ENCODE measurements at places on chromosomes 6 and 20.
A peak's percentile ranks its signal among the peaks of the same experiment; 100 is the strongest.

DNA sequence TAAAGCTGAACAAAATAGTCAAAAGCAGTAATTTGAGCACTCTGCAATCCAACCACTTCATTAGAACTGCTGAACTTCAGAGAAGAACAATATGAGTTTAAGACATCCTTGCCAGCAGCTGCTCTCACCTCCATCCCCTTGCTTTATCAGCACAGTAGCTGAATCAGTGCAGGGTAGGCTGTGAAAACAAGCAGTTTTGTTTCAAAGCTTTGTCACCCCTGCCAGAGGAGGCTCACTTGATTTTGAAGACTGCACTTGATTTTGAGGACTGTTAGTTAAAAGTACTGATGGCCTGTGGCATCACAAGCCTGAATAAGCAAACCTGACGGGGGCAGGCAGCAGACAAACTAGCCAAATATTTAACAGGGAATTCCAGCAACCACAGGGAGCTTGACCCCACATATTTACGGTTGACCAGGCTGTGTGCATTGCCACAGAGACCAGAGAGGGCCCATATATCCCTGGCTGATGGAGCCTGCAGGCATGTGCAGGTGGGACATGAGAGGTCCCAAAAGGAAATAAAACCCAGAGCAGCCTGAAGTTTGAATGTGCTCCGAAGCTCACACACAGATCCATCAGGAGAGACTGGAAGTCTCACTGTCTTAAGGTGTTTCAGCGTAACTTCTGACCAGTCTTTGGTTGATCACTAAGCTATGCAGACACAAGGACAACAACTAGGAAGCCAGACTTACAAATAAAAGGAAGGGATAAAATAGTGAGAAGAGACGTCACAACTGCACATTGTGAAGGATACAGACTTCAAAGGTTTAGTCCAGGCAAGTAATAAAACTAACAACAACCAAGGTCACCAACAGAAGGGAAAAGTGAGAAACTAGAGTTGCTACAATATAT lies 97.4 kb downstream of the PDSS2 start:
- DNase-seq, result no peak

DNA sequence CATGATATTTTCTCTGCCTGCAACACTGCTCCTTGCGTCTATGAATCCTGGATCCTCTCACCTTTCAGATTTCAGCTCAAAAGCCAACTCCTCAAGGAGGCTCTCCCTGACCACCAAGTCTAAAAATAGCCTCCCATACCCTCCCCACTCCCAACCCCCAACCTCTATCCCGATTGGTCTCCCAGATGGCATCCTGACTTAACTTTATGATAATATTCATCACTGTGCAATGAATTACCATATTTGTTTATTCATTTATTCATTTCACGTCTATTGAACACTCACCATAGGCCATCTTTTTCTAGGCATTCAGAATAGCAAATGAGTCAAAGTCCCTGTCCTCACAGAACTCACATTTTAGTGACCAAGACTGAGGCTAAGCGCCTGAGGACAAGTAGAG lies 42.6 kb upstream of the NFATC2 start:
- DNase-seq, result no peak

DNA sequence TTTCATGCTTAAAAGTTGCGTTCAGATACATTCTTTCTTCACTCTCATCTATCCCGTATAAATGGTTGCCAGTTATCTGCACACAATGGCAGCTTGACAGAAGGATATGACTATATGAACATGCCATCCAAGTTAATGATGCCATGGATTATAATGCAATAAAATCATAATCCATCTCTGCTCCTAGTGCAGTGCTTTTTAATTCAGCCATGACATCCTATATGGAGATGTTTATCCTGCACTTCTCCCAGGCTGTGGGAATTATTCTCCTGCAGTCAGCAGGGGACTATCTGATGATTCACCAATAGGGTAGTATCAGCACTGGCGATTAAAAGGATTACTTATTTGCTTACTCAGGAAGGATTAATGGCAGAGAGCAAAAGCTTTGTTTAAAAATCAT lies 273.8 kb downstream of the SAMD5 start:
- DNase-seq, result no peak

GRCh38 chr6:27592481-27593199 lies 119.7 kb upstream of the ZNF184 start:
- peak; percentile 62 for DNase-seq

DNA sequence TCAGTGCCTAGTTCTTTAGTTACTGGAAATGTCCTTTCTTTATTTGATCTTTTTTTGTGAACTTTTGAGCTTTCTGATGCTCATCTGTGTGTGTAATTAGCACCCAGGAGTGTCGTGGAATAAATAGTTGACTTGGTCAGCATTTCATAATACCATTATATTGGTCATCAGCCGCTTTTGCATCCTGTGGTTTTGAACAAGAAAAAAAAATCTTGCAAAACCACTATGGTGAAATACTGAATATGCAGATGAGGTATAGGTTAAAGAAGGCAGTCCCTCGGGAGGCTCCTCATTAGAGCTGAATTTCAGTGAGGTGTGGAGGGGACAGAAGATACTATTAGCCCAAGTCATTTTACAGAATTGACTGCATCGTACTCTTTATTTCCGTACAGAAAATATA lies 90.1 kb downstream of the FOXO3 start:
- no peak for DNase-seq

- DNase-seq, result no peak
These were observed 602.8 kb upstream of the MMS22L start for GRCh38 chr6:97885828-97886227.

- no peak for DNase-seq
These were observed 214.5 kb downstream of the TBX18 start for GRCh38 chr6:84549917-84550316.

Data from NCI-H446 (cell line).